Mononuclear cell (primary cell): ENCODE measurements at places on chromosomes 6 and 20. TPM values are rescaled to one million over a fixed set of nuclear protein-coding genes. Genes with fewer than 3 reads are reported as not detected.

Gene DDO
- total RNA-seq, result 0.52 TPM

Gene SAMD3
- total RNA-seq, result 88.1 TPM

Gene EPB41L1
- 0.21 TPM for total RNA-seq

Gene PCSK2
- not detected for total RNA-seq

Gene CLDN20
- total RNA-seq, result not detected

Gene TNXB
- total RNA-seq, result 2.8 TPM

Gene CPNE5
- total RNA-seq, result 6.9 TPM

Gene PNLDC1
- 0.10 TPM for total RNA-seq

Gene WFDC5
- total RNA-seq, result not detected

Gene NNAT
- not detected for total RNA-seq

Gene OR2B6
- total RNA-seq, result not detected

Gene CRISP2
- total RNA-seq, result not detected

Gene SLC2A10
- total RNA-seq, result under 0.01 TPM

Gene GLP1R
- total RNA-seq, result 0.10 TPM

Gene FKBP1C
- total RNA-seq, result 0.73 TPM

Gene CAGE1
- 0.94 TPM for total RNA-seq

Gene SLC17A3
- total RNA-seq, result 0.31 TPM

Gene ZNF831
- 19.8 TPM for total RNA-seq

Gene RUNX2
- total RNA-seq, result 10.4 TPM

Gene OPN5
- total RNA-seq, result not detected

Gene PKHD1
- total RNA-seq, result under 0.01 TPM

Gene SLA2
- total RNA-seq, result 25.3 TPM

Gene SYNGAP1
- 10.5 TPM for total RNA-seq

Gene RIPOR2
- 128 TPM for total RNA-seq

Gene RSPO4
- total RNA-seq, result not detected

Gene CD93
- total RNA-seq, result 85.5 TPM

Gene SPATS1
- total RNA-seq, result not detected

Gene RGS17
- not detected for total RNA-seq

Gene GSTA4
- total RNA-seq, result 0.63 TPM

Gene MOG
- total RNA-seq, result not detected

Gene RXRB
- total RNA-seq, result 11.3 TPM

Gene EEF1A2
- 0.73 TPM for total RNA-seq

Gene DEFB118
- not detected for total RNA-seq

Gene SLCO4A1
- total RNA-seq, result 0.73 TPM

Gene THEMIS
- 25.0 TPM for total RNA-seq

Gene BEND6
- total RNA-seq, result 1.0 TPM

Gene TGM3
- total RNA-seq, result 0.10 TPM

Gene DYNLT1
- total RNA-seq, result 96.8 TPM

Gene SLC35D3
- 0.52 TPM for total RNA-seq

Gene AHI1
- total RNA-seq, result 14.1 TPM
